ENCODE measurements at places on chromosomes 5 and 9.

DNA sequence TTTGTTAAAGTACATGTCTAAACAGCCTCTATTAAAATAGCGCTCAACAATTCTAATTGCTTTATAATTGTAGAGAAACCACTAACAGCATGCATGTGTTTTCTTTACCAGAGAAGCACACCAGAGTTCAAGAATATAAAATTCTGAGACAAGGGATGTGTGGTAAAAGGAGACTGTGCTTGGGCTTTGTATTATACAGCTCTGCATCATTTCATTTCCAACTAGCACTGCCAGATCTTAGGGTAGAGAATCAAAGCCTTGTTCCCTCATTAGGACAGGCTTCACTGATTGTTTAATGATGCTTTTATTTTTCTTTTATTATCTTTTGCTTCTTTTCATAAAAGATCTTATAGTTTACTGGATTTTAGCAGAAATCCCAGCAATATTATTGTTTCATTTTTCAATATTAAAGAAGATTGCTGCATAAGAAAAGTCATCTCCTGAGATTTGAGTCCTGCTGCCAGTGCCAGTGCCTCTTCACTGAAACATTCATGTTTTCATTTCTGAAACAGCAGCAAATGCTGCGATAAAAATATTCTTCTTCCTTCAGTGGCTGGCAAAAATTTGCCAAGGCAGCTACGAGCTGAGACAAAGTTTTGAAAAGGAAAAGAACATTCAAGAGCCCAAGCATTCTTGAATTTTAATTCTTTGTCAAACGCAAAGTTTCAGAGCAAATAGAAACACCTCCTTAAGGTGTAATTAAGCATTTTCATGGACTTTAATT is 491.0 kb upstream of the PIK3R1 start:
- DNase-seq, result no peak

DNA sequence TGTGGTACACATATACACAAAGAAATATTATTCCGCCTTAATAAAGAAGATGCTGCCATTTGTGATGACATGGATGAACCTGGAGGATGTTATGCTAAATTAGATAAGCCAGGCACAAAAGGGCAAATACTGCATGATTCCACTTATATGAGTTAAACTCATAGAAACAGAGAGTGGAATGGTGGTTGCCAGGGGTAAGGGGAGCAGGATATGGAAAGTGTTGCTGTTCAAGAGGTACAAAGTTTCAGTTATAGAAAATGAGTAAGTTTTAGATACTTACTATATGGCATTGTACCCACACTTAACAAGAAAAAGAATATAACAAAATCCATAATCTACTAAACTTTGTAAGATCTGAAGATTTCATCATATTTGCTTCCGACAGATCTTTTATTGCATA is 252.2 kb downstream of the SYK start:
- DNase-seq, result no peak

GRCh38 chr9:72188232-72188631 is 39.0 kb downstream of the GDA start:
- DNase-seq, result no peak

- no peak for DNase-seq
These were observed 102.5 kb upstream of the GABRP start for GRCh38 chr5:170681013-170681433.

DNA sequence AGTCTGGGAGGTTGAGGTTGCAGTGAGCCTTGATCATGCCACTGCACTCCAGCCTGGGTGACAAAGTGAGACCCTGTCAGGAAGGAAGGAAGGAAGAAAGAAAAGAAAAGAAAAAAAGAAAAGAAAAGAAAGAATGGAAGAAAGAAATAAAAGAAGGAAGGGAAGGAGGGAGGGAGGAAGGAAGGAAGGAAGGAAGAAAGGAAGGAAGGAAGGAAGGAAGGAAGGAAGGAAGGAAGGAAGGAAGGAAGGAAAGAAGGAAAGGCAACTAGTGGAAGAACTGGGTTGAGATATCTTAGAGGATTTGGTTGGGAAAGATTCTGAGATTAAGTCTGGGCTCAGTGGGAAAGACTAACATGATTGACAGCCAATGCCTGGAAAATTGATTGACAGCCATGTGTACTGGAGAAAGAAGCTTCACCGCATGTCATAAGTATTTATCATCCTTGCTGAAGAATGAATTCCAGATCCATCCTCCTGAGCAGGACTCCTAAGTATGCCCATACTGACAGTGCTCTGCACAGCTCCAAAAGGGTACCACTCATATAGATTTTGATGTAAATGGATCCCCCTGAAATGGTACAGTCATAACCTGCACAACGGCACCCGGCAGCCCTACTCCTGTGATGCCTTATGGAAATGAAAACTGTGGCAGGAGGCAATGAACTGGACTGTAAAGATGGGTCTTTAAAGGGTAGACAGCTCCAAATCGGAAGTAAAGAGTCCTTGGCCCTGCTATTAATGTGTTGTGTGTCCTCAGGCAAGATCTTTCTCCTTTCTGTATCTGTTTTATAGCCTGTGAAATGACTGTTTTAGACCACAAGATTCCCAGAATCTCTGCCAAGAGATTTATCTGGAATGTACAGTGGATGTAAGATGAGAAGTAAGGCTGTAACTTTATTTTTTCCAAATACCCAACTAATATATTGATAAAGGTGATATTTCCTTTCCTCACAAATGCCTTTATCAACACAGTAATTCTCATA is 16.9 kb upstream of the ADRA1B start:
- peak; percentile 51 for DNase-seq

GRCh38 chr9:98378794-98379193 is 123.3 kb upstream of the TBC1D2 start:
- no peak for DNase-seq

- DNase-seq, result peak; percentile 25
These were observed 59.9 kb downstream of the PBX3 start for GRCh38 chr9:125807079-125807478.

DNA sequence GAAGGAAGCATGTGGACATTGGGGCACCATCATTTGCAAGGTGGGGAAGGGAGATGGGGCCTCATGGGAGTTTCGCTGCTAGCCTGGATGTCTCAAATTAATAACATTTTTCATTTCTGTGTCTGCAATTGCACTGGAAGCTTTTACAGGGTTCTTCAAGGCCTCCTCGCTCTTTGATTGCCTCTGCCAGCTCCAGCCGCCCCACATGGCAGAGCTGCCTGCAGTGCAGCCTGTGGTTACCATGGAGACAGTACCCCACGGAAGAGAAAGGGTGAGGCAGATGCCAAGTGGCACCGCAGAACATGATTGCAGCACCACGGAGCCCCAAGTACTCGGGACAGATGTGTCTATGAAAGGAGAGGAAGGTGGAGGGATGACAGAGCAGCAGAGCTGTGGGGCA is 25.4 kb downstream of the CTNND2 start:
- no peak for DNase-seq

DNA sequence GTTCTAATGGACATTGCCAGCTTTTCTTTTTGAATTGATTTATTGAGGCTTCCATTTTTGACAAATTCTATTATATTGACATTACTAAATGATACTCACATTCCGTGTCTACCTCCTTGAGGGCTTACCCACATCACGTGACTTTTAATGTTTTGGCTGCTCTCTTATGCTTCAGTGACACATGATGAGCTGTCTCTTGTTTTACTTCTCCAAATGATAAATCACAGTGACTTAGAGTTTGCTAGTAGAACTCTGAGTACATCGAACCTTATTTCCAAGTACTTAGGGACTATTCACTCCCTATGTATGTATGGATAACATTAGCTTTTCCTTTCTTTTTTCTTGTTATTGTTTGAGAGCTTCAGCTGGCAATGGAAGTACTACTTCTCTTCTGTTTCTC is 169.8 kb upstream of the KCNN2 start:
- peak; percentile 52 for DNase-seq

DNA sequence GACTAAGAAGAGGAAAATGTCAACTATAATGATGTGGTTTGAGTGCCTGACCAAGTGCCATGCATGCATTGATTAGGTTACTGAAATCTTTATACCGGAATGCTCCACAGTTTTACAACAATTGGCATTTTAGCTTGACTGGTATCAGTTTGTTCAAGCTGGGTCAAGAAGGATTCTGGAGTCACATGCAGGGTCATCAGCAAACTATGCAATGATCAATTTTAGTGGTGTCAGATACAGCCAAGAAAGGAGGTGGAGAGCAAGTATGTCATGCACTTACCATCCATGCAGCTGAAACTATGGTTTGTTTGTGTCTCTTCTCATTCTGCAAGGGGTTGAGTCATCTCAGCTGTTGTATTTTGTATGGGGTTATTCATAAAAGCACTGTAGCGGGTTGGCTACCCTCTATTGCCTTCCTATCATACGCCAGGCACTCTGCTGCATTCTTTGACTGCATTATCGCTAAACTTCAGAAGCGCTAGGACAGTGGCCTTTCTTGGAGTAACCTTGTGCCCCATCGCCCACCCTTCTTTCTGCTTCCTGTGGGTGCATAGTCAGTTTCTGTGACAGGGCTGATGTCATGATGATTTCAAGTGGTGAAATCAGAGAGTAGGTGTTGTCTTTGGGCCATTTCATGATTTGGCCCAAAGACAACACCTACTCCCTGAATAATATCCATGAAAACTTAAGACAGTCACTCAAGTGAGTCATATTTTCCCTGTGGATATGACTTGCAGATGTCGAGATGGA is 145.4 kb downstream of the MTX3 start:
- DNase-seq, result peak; percentile 67

GRCh38 chr5:66538531-66538930 is 57.7 kb upstream of the MAST4 start:
- DNase-seq, result no peak

DNA sequence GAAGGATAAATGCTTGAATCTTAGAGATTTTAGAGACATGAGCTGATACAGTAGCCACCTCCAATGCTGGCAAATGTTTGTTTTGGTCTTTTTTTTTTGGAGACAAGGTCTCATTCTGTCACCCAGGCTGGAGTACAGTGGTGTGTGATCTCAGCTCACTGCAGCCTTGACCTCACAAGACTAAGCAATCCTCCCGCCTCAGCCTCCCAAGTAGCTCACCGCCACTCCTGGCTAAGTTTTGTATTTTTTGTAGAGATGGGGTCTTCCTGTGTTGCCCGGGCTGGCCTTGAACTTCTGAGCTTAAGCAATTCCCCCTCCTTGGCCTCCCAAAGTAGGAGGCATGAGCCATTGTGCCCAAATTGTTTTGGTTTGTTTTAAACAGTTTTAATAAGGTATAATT is 6.8 kb upstream of the DOLPP1 start:
- no peak for DNase-seq

DNA sequence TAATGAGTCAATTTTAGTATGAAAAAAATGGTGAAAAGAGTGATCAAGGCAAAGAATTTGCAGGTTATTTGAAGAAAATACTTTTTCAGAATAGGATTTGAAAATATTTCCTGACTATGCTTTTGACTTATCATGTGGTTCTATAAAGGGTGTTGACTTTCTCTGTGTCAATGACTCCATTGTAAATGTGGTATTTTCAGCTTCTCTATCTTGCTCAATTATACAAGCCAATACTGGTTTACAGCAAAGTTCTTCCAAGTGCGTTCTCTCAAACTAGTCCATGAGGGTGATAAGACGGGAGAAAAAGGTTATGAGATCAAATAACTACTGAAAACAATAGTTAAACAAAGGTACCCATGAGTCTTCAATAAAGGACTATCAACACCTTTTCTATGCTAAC is 21.7 kb downstream of the IL33 start:
- no peak for DNase-seq

GRCh38 chr5:53923961-53924360 is 363.5 kb downstream of the NDUFS4 start:
- DNase-seq, result no peak

DNA sequence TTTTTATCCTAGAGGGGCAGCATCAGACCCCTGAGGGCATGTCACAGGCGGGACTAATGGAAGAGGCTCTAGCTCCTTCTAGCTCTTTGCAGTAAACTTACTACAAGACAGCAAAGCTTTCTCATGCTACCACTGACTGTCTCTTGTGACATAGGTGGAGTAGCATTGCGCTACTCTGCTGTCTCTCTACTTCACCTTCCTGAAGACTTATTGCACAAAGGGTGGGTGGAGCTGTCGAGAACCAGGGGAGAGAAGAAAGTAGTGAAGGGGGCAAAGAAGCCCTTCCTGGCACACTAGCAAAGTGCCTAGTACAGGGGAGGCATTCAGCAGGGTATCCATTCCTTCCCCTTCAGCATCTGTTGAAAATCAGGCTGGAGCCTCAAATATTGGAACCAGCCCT is 36.1 kb upstream of the NEK6 start:
- no peak for DNase-seq

- DNase-seq, result no peak
These were observed 1.5 kb upstream of the IL7R start for GRCh38 chr5:35855187-35855586.

- no peak for DNase-seq
These were observed 123.4 kb downstream of the OLFM1 start for GRCh38 chr9:135210676-135211523.

DNA sequence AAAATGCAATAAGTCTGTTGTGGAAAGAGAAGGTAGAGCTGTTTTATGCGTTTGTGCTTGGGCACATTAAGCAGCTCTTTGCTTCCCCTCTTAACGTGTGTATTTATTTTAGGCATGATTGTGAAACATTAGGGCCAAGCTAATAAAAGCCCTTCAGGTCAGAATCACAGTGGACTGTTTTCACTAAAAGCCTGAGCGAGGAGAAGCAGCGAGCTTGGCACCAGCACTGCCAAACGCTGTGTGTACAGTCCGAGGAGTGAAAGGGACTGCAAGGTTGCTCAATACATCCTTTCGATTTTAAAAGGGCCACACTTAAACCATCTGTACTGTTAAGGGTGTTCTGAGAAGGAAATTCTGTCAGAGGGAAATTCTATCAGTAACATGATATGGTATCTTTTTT is 107.2 kb upstream of the CKMT2 start:
- DNase-seq, result no peak

DNA sequence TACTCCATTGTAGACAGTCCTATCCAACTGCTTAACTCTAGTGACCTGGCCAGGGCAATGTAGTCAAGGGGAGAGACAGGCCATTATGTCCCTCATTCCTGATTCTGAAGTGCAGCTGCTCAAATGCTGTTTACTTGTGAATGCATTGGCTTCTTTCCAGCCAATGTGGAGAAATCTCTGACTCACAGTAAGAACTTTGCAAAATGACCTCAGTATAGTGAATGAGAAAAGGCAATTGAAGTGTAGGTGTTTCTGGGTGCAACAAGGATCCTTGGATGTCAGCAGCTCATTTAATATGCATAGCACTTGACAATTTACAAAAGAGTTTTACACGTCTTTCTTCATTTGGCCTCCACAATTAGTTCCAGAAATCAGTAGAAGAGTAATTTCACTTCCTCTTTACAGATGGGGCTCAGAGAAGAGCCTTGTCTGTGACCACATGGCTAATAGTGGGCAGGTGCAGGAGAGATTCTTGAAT is 367.2 kb downstream of the OSTF1 start:
- no peak for DNase-seq

GRCh38 chr5:270340-270739 is 1.1 kb upstream of the PDCD6 start:
- no peak for DNase-seq

- no peak for DNase-seq
These were observed 17.3 kb upstream of the DAP start for GRCh38 chr5:10778179-10778910.

DNA sequence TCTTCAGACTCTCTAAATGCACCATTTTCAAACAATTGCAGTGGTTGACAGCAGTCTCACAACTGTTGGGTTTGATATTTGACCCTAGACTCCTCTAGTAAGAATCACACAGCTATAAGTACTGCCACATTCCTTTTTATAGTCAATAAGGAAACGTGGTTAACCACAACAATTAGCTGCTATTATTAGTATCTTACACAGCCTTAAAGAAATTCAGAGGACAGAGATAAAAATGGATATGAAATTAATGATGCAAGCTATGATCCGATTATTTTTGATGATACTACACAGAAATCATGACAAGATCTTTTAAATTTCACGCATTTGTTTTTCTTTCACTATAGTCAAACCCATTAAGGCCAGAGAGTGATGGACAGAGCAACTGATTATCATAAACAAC is 288.6 kb upstream of the C9orf72 start:
- DNase-seq, result peak; percentile 26

Measured in skeletal muscle cell (primary cell).